ENCODE measurements at places on chromosomes 4 and X.

DNA sequence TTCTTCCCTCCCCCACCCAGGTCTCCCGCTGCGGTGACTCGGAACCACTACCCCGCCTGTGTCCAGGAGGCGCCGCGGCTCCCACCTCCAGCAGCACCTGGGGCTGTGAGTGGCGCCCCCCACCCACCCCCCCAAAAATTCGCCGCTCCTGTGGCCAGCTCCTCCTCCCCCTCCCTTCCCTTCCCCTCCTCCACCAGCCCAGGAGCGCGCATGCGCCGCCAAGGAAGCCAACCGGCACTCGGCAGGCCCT lies 278 bp downstream of the CLOCK start:
- no peak for DNase-seq

GRCh38 chrX:150357790-150358189 lies 5.3 kb upstream of the MAMLD1 start:
- DNase-seq = no peak

- DNase-seq = peak; percentile 40
These were observed 52.8 kb downstream of the GPRIN3 start for GRCh38 chr4:89254847-89255246.

DNA sequence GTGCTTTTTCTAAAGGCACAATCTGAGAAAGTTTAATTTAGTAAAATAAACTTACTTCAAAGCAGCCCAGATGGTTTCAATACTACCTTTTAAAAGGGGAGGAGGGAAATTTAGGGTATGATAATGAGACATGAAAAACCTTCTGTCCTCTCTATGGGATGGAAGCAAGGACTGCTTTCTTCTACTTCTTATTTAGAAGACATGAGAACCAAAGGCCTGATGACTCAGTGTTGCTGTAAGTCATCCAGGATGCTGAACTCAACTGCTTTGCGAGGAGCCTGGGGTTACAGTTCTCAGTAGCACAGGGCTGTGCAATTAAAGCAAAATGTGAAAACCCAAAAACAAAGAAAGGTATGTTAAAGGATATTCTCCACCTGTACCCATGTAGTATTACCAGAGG lies 140.8 kb upstream of the EDNRA start:
- no peak for DNase-seq

GRCh38 chr4:151581570-151581969 lies 172.6 kb downstream of the FHIP1A start:
- DNase-seq = no peak

DNA sequence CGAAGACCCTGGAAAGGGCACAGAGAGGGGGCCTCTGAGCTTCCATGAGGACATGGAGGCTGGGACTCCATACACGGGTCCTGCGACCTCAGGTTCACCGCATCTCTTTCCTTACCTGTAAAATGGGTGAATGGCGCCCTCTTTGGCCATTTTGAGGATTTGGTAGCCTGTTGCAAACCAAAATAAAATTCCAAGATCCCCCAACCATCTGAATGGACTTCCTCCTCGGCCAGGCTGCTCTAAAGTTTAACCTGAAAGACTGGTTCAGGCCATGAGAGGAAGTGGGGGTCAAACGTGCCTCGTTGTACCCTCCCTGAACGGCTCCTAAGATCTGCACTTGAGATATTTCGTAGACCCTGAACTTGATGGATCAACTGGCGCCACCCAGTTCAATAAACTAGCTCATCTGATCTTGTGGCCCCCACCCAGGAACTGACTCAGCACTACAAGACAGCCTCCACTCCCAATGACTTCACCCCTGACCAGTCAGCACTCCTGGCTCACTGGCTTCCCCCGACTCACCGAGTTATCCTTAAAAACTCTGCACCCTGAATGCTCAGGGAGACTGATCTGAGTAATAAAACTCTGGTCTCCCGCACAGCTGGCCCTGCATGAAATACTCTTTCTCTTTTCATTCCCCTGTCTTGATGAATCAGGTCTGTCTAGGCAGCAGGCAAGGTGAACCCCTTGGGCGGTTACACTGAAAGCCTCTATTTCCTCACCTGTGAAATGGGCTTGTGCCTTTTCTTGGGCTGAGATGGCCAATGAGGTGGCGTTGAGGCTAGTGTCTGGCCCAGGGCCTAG lies 32.9 kb upstream of the GPR78 start:
- DNase-seq = peak; percentile 76

DNA sequence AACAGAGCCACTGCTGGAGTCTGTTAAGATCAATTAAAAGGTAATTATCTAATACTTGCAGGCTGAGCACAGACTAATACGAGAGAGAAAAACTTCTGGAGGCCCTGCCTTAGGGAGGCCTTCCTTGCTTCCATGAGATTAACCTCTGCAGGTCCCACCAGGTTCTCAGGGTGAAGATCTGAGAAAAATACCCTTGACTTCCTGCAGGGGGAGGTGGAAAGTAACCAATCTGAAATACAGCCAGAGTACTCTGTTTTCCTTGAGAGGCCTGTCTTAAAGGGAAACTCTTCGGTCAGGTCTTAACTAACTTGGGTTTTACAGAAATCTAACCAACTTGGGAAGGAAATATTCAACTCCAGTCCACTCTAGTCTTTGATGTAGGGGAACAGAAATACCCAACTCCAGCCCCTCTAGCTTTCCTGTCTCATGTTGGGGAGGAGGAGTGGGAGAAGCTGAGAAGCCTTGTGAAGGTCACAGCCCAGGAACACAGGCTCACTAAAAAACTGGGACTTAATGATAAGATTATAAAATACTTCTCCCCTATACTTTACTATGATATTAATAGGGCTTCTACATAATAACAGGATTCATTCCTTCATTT lies 77.1 kb downstream of the TBCK start:
- no peak for DNase-seq

- DNase-seq = no peak
These were observed 94.5 kb upstream of the GC start for GRCh38 chr4:71878376-71878775.

DNA sequence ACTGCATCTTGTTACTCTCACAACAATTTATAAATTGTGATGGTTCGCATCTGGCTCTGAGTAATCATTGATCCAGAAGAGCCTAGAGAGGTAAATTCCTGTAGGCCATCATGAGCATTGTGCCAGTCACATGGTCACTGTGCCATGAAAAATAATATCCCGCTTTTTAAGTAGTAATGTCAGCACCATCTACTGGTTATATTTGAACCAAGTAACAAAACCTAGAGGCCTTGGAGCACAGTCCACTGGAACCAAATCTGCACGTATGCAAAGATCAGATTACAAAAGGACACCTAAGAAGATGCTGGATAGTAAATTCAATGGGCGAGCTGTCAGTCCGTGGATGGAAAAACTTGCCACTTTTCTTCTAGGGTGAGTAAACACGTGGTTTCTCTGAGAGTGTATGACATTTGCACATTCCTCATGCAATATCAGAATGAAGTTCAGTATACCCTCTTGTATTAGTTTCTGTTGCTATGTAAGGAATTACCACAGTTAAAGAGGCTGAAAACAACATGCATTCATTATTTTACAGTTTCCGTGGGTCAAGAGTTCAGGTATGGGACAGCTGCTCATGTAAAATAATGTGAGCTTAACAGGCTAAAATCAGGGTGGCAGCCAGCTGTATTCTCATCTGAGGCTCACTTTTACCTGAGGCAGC lies 26.8 kb downstream of the FAM114A1 start:
- DNase-seq = no peak

GRCh38 chr4:94039226-94039625 lies 168.4 kb upstream of the SMARCAD1 start:
- DNase-seq = no peak

DNA sequence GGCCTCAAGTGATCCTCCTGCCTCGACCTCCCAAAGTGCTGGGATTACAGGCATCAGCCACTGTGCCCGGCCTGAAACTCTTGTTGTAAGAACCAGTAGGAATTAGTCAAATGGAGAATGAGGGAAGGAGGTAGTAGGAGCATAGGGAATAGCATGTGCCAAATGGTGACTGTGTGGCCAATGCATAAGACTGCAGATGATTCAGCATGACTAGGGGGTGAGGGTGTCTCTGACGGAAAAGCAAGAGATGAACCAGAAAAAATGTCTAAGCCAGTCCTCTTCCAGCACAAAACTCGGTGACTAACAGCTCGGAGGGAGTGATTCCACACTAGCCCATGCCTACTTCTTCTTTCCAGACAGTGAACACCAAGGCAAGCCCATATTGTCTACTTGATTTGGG lies 58.2 kb upstream of the DUSP21 start:
- no peak for DNase-seq

DNA sequence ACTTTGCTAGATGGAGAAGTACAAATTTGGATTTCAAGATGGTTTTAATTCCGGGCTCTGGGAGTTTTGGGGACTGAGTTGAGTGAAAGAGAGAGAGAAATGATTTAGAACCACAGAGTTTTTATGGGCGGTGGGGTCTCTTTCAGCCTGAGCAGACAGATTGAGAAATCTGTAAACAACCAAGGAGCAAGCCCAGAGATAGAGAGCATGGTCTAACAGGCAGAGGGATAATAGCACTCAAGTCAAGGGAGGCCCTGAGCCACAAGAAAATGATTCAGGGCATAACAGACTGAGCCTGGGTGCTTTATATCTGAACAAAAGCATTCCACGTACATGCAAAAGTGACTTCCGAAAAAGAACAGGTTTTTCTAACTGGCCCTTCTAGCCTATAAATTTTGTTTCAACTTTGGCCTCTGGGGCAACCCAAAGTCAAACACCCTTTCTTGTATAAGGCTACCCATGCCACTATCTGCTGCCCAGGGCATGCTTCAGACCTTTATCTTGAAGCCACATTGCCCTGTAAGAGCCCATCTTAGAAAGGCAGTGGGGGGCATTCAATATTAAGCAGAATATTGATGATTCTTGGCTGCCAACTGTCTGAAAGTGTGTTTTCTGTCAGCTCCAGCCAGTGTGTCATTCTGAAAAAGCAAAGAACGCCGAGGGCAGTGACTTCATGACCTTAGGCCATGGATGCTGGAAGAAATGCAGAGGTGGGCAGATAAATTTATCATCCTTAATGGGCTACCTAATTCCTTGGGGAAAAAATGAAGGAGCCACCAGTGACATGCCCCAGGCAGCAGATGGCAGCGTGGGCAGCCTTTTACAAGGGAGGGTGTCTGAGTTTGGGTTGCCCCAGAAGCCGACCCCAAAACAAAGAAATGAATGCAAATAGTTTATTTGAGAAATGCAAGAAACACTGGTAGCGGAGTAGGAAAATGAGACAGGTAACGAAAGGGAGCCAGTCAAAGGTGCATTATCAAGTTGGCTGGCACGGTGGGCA lies 637.6 kb downstream of the MID1IP1 start:
- DNase-seq = no peak

DNA sequence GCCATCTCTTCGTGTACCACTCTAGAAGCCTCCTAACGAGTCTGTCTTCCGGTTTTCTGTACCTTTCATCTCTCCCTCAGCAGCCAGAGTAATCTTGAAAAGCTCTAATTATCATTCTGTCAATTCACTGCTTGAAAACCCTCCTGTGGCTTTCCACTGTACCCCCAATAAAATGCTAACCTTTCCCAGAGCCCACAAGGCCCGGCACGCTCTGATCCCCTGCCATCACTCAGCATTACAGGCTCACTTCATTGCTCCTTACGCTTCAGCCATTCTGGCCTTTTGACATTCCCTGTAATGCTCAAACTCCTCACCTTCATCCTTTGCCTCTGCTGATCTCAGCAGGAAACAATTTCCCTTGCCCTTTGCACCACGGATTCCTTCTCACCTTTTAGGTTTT lies 112.9 kb downstream of the ARHGAP10 start:
- DNase-seq = no peak

GRCh38 chrX:15989716-15990115 lies 133.6 kb upstream of the GRPR start:
- DNase-seq = no peak

DNA sequence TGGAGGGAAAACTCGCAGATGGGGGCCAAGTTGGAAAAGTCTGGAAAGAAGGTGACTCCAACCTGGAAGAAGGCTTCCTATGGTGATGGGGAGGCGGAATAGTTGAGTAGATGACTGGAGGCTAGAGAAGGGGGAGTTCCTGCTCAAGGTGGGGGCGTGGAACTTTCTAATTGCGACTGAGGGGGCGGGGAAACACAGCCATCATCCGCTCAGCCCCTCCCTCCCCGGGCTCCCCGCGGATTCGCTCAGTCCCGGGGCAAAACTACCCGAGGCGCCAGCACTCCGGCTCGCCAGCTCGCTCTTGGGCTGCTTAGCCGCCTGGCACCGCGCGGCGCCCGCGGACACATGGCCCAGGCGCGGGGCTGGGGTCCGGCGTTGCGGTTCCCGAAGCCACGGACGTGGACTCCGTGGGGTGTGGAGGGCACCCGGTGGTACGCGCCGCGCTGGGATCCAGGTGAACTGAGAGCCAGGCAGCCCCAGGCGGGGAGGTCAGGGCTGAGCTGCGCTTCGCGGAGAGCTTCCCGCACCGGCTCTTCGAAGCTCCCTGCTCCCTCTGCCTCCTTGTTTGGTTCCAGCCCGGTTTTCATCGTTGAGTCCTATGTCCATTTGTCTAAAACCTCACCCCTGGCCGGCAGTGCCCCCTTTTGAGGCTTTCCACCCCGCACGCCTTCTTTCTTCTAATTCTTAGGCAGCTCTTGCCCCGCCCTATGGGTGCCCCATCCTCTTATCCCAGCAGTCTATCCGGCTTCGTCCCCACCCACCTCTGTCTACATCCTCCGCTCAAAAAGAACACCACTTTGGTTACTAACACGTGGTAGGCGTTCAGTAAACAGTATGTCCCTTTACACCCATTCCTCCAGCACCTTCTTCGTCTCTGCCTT lies 38.9 kb downstream of the STARD8 start:
- DNase-seq = peak; percentile 40

GRCh38 chr4:155908187-155909139 lies 5.0 kb downstream of the TDO2 start:
- peak; percentile 16 for DNase-seq

GRCh38 chr4:29636961-29637360 lies 1083.2 kb upstream of the PCDH7 start:
- no peak for DNase-seq

Data from GM13976 (cell line).